Epithelial cell of proximal tubule (primary cell): ENCODE measurements at places on chromosomes 1 and 21. TPM values are rescaled to one million over a fixed set of nuclear protein-coding genes. Genes with fewer than 3 reads are reported as not detected.

The ABCA4 gene
- not detected in 2 replicates for total RNA-seq

The FAM131C gene
- total RNA-seq, result 0.46 TPM in 1 of 2 replicates, not detected in the other

The ERICH3 gene
- total RNA-seq, result 0.14 TPM in 1 of 2 replicates, not detected in the other

The GSTM1 gene
- total RNA-seq, result not detected in 2 replicates

The SH2D2A gene
- 2.0 and 3.5 TPM in 2 replicates for total RNA-seq

The RGS18 gene
- total RNA-seq, result not detected in 2 replicates

The B3GALT2 gene
- total RNA-seq, result not detected in 2 replicates

The SPRR3 gene
- total RNA-seq, result not detected in 2 replicates

The THBS3 gene
- 4.9 and 13.2 TPM in 2 replicates for total RNA-seq

The ACTL8 gene
- total RNA-seq, result not detected in 2 replicates

The TMEM61 gene
- 0.14 TPM in 1 of 2 replicates, not detected in the other for total RNA-seq

The KLHDC7A gene
- total RNA-seq, result 0.98 and 1.6 TPM in 2 replicates

The INSRR gene
- not detected in 2 replicates for total RNA-seq

The DTL gene
- 17.6 and 31.5 TPM in 2 replicates for total RNA-seq

The TMPRSS3 gene
- total RNA-seq, result 0.43 and 2.0 TPM in 2 replicates

The TFF2 gene
- total RNA-seq, result not detected in 2 replicates

The NHLH1 gene
- total RNA-seq, result not detected in 2 replicates

The C1orf185 gene
- total RNA-seq, result not detected in 2 replicates

The TDRD5 gene
- total RNA-seq, result 0.06 and 0.43 TPM in 2 replicates

The ITLN1 gene
- not detected in 2 replicates for total RNA-seq

The PSMD4 gene
- 213 and 225 TPM in 2 replicates for total RNA-seq

The TMEM69 gene
- total RNA-seq, result 43.8 and 54.5 TPM in 2 replicates

The CFHR1 gene
- not detected in 2 replicates for total RNA-seq

The GPR25 gene
- 0.65 TPM in 1 of 2 replicates, not detected in the other for total RNA-seq

The LCE1D gene
- total RNA-seq, result not detected in 2 replicates

The UBE2U gene
- not detected in 2 replicates for total RNA-seq

The MORN1 gene
- 3.2 and 8.1 TPM in 2 replicates for total RNA-seq

The MROH9 gene
- not detected in 2 replicates for total RNA-seq

The LMO4 gene
- total RNA-seq, result 23.4 and 48.9 TPM in 2 replicates

The PDE4B gene
- 2.3 and 3.8 TPM in 2 replicates for total RNA-seq

The MMP23B gene
- total RNA-seq, result 3.5 and 15.0 TPM in 2 replicates

The RIPK4 gene
- 20.2 and 23.4 TPM in 2 replicates for total RNA-seq

The KCNK1 gene
- total RNA-seq, result 6.1 and 9.8 TPM in 2 replicates

The RPAP2 gene
- 3.7 and 12.1 TPM in 2 replicates for total RNA-seq

The CFAP57 gene
- total RNA-seq, result 0.07 and 0.46 TPM in 2 replicates

The RHD gene
- total RNA-seq, result not detected in 2 replicates

The USH2A gene
- not detected in 2 replicates for total RNA-seq

The CD53 gene
- not detected in 2 replicates for total RNA-seq

The PTAFR gene
- total RNA-seq, result 2.7 and 4.9 TPM in 2 replicates
